ENCODE measurements at places on chromosomes 13 and 19. TPM values are rescaled to one million over a fixed set of nuclear protein-coding genes. Genes with fewer than 3 reads are reported as not detected.
A peak's percentile ranks its signal among the peaks of the same experiment; 100 is the strongest.

DNA sequence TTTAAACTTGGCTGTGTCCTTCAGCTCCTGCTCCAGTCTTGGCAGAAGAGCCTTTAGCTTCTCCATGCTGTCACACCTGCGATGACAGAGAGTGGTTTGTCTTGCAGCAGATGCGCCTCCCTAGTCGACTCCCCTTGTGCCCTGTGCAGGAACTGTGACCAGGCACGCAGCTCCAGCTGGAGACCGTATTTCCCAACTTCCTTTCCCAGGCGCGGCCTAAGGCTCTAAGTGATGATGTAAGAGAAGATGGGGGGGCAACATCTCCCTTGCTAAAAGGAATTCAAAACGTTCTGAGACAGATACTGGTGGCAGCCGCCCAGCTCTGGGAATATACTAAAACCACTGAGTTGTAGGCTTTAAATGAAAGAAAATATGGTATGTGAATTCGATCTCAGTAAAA, 16.3 kb downstream of the DCUN1D2 start:
- peaks cover 5% of the 10 kb centered on the region for H3K36me3 ChIP-seq
- peaks cover 3% of the 10 kb centered on the region for H3K4me1 ChIP-seq
- no peak overlapping the region for H3K27ac ChIP-seq
- no peak overlapping the region for H3K4me3 ChIP-seq

DNA sequence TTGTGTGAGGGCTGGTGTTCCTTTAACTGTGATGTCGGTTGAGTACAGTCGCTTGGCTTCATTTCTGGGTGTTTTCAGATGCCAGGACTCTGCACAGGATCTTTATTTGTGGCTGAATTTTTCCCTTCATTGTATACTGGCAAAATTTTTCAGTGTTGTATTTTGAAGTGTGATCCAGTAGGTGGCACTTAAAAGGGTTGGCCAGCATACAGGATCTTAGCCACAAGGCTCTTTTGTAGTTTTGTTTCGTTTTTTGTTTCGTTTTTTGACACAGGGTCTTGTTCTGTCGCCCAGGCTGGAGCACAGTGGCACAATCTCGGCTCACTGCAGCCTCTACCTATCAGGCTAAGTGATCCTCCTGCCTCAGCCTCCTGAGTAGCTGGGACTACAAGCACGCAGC, 8.7 kb downstream of the FCAR start:
- no peaks in the 10 kb centered on the region for H3K36me3 ChIP-seq
- H3K4me1 ChIP-seq = no peaks in the 10 kb centered on the region
- DNase-seq = no peak
- H3K27me3 ChIP-seq = peaks cover 16% of the 10 kb centered on the region

DNA sequence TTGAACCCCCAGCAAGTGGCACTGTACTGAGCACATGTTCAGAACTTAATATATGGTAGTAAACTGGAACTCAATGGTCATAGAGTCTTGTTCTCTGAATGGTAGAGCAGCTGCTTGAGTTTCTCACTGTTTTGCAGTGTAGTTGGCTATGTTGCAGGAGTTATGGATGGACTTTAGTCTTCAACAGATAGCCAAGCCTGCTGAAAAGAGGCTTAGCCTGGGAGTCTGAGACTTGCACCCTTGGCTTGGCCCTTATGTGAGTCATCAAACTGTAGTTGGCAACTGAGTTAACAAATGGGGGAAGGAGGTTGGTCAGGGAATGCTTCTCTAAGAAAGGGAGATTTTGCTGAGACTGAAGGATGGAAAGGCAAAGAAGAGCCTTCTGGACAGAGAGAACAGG, 62.5 kb downstream of the C13orf42 start:
- DNase-seq = no peak
- no peak overlapping the region for H3K27ac ChIP-seq
- H3K4me1 ChIP-seq = peaks cover 3% of the 10 kb centered on the region
- H3K36me3 ChIP-seq = no peaks in the 10 kb centered on the region
- no peaks in the 10 kb centered on the region for H3K27me3 ChIP-seq
- H3K4me3 ChIP-seq = no peak overlapping the region

DNA sequence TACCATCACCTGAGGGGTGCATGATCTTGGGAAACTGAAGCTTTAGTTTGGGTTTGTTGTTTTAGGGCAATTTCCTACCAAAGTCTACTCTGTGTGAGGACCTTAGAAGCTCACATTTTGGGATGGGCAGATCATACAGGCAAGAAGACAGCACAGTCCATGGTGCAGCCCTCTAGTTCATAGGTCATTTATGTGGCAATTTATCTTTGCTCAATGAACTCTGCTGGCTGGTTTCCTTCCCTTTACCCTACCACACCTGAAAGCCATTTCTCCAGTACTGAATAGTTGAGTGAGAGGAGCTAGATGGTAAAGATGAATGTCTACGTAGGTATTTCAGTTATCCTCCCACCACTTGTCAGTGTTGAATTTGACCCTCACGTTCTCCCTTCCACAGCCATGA, 87.5 kb upstream of the KLF12 start:
- H3K4me1 ChIP-seq = no peaks in the 10 kb centered on the region
- no peak overlapping the region for H3K4me3 ChIP-seq
- H3K36me3 ChIP-seq = no peaks in the 10 kb centered on the region
- H3K27me3 ChIP-seq = no peaks in the 10 kb centered on the region
- DNase-seq = no peak

DNA sequence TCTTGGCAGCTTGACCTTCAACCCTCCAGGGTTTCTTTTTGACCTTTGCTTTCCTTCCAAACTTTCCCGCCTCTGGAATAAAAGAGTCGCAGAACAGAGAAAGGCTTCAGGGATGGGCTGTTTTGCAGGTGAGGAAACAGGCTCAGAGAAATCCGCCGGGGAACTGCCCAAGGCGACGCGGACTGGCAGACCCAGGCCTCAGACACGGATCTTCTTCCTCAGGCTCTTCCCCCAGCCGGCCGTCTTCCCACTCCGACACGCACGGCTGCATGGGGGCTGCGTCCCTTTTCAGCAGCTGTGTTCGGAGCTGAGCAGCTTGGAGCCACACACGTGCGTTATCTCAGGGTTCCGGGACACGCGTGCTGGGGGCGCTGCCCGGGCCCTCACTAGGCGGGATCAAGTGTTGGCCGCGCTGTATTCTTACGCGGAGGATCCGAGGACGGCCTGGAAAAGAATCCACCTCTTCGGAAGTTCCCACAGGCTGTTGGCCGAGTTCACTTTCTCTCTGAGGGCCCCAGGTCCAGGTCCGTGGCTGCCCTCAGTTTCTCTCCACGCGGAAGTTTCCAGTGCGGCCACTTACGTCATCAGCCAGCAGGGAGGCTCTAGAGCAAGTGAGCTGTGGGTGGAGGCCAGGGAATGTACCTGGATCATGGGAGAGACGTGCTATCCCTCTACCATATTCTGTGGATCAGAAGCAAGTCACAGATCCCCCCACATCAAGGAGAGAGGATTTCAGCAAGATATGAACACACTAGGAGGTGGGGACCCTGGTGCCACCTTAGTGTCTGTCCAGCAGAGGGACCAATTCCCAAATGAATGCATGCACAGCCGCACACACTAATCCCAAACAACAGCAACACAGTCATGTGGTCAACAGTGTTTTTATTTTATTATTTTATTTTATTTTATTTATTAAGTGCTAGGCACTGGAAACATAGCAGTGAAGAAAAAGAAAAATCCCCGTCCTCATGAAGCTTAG, 100.4 kb downstream of the ING1 start:
- DNase-seq = no peak
- H3K27ac ChIP-seq = no peak overlapping the region
- H3K36me3 ChIP-seq = no peaks in the 10 kb centered on the region
- H3K4me1 ChIP-seq = no peaks in the 10 kb centered on the region

HSD17B14 gene
- total RNA-seq = 27.6 TPM

ZNF649 gene
- 32.7 TPM for total RNA-seq

DNA sequence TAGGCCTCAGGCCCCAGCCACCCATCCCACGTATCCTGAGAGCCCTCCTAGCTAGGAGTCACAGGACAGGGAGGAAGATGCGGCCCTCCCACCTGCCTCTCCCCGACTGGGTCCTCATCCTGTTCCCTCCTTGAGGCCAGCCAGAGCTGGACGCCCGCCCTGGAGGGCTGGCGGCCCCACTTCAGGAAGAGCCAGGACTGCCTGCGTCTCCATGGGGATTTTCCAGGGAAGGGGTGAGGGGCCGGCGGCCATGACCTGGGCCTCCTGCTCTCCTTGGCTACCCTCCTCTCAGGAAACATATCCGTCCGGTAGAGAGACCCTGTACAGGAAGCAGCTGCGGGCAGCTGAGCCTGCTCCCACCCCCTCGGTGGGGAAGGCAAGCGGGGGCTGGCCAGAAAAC, 11.3 kb upstream of the PRKD2 start:
- no peaks in the 10 kb centered on the region for H3K27me3 ChIP-seq
- H3K4me3 ChIP-seq = no peak overlapping the region
- H3K36me3 ChIP-seq = no peaks in the 10 kb centered on the region
- no peaks in the 10 kb centered on the region for H3K4me1 ChIP-seq
- no peak for DNase-seq

KIR3DL1 gene
- total RNA-seq = not detected

- no peak overlapping the region for H3K27ac ChIP-seq
- H3K4me1 ChIP-seq = peaks cover 5% of the 10 kb centered on the region
- DNase-seq = peak; percentile 62
- peaks cover 92% of the 10 kb centered on the region for H3K27me3 ChIP-seq
- H3K4me3 ChIP-seq = peak overlapping the region; percentile 33
- H3K36me3 ChIP-seq = no peaks in the 10 kb centered on the region
Measured at GRCh38 chr19:7788178-7788932, 25.3 kb downstream of the CLEC4M start.

KIR2DL1 gene
- not detected for total RNA-seq

Data from neural progenitor cell (in vitro differentiated cells).